ENCODE measurements at places on chromosomes 6 and 20. TPM values are rescaled to one million over a fixed set of nuclear protein-coding genes. Genes with fewer than 3 reads are reported as not detected.
A peak's percentile ranks its signal among the peaks of the same experiment; 100 is the strongest.

DNA sequence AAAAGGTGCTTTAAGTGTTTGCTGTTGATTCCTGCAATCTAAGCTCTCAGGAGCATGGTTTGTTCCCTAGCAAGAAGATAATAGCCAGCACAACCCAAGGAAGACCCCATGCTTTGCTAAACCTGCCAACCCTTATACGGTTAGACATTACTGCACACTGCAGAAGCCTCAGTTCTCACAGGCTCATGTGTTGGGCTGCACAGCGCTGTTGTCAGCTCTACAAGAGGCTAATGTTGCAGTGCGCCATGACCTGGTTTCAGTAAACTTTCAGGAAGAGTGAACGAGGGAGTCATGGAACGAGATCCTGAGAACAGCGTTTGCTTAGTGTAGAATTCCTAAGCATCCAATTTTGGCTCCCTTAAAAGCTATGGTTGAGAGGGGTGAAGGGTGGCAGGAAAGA is 218.5 kb downstream of the ARHGAP18 start:
- DNase-seq = no peak

DNA sequence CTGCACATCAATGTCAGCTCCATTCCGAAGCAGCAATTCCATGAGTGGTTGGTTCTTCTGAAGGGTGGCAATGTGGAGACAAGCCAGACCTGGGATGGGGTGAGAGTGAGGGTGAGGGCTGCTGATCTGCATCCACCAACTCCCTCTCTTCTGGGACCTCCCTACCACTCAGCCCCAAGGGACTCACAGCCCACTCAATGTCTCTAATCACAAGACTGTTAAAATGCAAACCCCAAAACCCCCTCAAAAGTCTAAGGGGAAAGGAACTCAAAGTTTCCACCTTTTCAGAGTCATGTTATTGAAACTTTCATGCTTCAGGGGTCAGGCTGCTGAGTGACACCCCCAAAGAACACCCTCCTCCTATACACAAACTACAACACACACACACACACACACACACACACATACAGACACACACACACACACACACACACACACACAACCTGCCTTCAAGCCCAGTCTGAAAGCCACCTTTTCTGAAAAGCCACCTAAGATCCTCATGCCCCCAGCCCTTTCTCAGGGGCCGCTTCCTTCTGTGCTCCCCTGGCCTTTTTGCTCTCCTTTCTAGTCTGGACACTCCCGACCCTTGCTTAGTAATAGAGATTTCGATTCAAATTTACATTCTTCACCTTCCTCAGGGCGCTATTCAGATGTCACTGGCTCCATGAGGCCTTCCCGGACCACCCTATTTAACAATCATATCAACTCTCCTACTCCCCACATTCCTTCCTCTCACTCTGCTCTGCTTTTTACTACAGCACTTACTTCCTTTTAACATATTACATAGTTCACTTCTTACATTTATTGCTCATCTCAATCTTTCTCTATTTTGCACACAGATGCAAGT is 3.3 kb upstream of the SLC35B2 start:
- DNase-seq = no peak

DNA sequence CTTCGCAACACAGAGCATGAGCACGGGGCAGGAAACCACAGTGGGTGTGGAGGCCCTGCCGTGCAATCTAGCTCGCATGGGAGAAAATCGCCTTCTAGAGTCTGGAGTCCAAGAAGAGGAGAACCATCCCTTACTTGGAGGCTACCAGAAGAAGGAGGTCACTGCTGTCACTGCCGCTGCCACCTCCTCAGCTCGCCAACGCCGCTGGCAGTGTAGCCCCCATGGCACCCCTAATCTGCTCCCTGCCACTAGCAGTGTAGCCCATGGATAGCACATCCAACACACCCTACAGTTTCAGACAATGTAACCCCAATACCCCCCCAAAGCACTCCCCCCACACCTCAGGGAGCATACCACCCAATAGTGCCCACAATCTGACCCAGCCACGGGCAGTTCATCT is 438.0 kb upstream of the ZNF337 start:
- no peak for DNase-seq

The RPS6KA2 gene
- total RNA-seq = 75.9 TPM

The GRIK2 gene
- 7.7 TPM for total RNA-seq

GRCh38 chr6:144350528-144350880 is 65.4 kb downstream of the UTRN start:
- DNase-seq = peak; percentile 26

DNA sequence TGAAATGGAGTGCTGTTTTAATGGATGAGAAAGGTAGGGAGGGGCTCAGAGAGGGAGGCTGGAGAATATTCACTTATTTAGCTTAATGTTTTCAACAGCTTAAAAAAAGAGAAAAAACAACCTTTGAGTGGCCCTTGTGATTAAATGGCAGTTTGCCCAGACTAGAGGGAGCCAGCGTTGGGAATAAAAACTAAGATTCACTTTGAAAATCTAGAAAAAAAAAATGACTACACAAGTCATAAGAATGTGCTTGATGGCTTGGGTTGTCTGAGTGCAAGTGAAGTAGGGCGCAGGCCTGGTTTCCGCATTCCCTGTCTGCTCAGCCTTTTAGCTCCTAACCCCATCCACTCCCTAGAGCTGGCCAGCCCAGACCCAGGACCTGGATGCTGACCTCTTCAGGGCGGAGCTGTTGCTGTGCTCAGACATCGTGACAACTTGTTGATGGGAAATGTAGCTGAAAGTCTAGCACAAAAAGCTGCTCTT is 28.9 kb downstream of the UTRN start:
- peak; percentile 59 for DNase-seq

The HLA-DMB gene
- total RNA-seq = 7.6 TPM

DNA sequence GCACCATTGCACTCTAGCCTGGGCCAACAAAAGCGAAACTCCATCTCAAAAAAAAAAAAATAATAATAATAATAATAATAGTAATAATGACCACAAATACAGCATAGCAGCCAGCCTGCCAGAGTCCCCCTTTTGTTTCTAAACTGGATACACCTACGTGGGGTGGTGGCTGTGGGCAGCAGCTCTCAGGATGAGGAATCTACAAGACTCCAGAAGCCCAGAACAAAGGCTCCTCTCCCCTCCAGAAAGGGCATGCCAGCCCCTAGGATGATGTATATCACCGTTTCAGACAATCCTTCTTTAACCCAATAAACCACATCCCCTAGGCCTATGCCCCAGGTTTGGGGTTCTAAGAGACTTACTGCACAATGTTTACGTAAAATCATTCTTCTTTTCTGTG is 155.9 kb downstream of the QRSL1 start:
- no peak for DNase-seq

The DNAH8 gene
- total RNA-seq = not detected

GRCh38 chr6:13563009-13563408 is 11.4 kb upstream of the SIRT5 start:
- DNase-seq = no peak

DNA sequence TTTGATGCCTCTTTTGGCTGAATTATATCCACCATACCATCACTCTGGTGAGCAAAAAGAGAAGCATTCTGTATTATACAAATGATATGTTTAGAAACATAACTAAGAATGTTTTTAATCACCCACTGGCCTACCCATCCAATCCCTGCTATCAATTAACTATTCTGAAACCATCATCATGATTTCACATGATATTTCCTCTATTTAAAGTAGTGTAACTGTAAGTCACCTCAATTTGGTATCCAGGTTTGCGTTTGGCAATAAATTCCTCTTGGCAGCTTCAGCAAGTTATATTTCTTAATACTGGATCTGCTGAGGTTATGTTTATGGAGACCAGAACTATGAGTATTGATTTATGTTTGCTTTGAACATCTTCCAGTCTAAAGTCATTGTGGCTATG is 332.1 kb downstream of the UTRN start:
- no peak for DNase-seq

The MLIP gene
- not detected for total RNA-seq

GRCh38 chr6:104326173-104327001 is 533.3 kb downstream of the HACE1 start:
- DNase-seq = no peak

The ERVFRD-1 gene
- not detected for total RNA-seq

DNA sequence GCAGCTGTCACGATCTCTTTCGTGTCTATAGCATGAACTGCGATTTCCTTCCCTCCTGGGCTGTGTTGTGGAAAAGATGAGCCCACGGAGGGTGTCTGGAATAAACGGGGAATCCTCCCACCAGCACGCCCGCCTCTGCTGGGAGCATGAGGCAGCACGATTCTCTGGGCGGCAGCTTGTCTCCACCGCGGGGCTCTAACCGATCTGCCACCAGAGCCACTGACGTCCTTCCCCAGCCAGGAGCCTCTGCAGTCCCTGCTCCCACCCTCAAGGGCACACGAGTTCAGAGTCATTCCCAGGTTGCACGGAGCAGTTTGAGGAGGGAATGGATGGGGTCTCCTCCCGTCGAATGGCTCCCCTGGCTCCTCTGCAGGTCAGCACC is 197.6 kb downstream of the DLL1 start:
- DNase-seq = peak; percentile 14

DNA sequence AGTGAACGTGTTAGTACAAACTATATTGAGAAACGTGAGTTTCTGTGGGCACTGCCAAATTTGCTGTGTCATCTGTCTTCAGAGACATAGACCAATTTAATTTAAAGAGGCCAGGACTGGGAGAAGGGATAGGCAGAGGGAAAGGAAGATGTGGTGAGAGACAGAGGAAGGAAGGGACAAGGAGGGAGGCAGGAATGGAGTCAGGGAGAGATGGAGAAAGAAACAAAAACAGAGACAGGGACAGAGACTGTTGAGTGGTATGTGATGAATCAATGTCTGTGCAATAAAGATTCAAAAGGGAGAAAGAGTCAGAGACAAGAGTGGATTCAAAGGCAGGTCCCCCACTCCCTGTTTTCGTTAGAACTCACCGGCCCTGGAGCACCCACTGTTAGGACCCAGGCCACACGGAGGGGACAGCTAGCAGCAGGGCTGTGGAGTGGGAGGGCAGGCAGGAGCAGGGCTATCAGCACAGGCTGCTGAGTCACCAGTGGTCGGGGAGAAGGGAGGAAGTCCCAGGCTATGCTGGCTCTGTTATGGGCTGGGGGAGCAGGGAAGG is 51.6 kb upstream of the CHD6 start:
- no peak for DNase-seq

DNA sequence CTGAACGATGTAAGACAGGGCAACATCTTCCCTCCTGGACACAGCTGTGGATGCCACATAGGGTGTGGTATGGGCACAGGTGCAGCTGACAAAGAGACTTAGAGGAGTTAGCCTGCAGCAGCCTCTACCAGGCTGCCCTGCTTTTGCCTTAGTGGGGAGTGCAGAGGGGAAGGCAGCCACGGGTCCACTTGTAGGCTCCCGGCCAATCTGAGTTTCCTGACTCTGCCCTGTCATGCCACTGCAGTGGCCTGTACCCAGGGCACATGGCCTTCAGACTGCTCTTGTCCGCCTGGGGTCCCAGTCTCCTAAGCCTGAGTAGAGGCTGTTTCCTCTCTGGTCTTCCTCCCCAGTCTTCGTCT is 17.1 kb upstream of the CST9L start:
- no peak for DNase-seq

The PDRG1 gene
- total RNA-seq = 1.3 TPM

- no peak for DNase-seq
Measured at GRCh38 chr6:138113588-138114210, 6.5 kb upstream of the PERP start.

- no peak for DNase-seq
Measured at GRCh38 chr6:76814496-76815458, 648.5 kb downstream of the HTR1B start.

DNA sequence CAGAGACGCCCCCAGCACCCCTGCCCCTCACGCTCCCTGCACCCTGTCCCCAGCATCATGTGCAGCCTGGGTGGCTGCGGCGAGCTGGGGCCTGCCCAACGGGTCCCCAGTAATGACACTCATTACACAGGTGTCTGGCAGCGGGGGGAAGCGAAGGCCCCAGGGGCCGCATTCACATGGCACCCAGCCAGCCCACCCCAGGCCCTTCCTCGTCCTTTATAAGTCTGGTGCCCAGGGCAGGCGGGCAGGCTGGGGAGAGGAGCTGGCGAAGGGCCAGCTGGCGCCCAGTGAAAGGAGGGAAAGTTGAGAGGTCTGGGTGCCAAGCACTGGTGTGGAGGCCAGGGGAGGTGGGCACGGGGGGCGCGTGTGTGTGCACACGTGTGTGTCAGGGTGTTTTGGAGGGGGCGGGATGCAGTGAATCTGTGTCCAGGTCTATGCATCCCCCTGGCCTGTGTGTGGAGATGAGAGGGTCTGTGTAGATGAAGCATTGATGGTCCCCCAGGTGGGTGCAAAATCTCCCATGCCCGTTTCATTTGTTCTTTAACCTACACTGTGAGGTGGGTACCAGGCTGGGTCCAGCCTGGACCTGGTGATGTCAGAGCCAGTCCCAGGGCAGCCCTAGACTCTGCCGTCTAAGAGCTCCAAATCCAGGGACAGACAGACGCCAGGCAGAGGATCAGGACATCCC is 105.3 kb downstream of the CEBPB start:
- DNase-seq = peak; percentile 49

DNA sequence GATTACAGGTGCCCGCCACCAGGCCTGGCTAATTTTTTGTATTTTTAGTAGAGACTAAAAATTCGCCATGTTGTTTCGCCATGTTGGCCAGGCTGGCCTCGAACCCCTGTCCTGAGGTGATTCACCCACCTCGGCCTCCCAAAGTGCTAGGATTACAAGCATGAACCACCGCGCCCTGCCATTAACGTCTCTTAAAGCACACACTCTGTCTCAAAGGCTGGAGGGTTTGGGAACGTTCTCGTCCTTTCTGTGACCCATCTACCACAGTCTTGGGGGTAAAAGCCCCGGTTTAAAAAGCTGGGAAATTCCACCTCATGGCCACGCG is 57.8 kb upstream of the ARID1B start:
- DNase-seq = no peak

DNA sequence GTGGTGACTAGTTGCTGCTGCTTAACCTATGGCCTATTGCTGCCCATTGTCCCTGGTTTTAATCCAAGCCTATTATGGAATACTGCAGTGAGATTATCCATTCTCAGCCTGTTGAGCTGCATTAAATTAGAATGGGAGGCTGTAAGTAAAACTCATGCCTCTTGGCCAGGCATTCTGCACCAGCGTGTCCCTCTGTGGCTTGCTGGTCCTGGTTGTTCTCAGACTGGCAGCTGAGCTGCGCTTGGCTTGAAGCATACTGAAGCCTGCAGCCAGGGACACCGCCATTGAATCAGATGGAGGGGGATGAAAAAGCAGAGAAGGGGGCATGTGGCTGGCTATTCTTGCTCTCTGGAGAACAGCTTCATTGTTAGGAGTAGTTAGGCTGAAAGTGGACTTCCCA is 15.6 kb downstream of the LRRN4 start:
- no peak for DNase-seq

GRCh38 chr20:17663040-17663399 is 19.0 kb downstream of the RRBP1 start:
- no peak for DNase-seq

- no peak for DNase-seq
Measured at GRCh38 chr20:40980828-40981310, 47.8 kb upstream of the TOP1 start.
